ENCODE measurements at places on chromosomes 2 and 18. TPM values are rescaled to one million over a fixed set of nuclear protein-coding genes. Genes with fewer than 3 reads are reported as not detected.

CLEC4F gene
- 0.59 TPM for total RNA-seq

NABP1 gene
- 4.7 TPM for total RNA-seq

ADAM17 gene
- total RNA-seq: 24.3 TPM

KANSL3 gene
- 49.4 TPM for total RNA-seq

TIGD1 gene
- total RNA-seq: 2.7 TPM

YES1 gene
- total RNA-seq: 25.0 TPM

SANBR gene
- total RNA-seq: 1.9 TPM

COPS8 gene
- total RNA-seq: 626 TPM

CAPN13 gene
- total RNA-seq: not detected

- DNase-seq: no peak
Observed at GRCh38 chr18:27114842-27115241, 70.3 kb downstream of the CHST9 start.

DNA sequence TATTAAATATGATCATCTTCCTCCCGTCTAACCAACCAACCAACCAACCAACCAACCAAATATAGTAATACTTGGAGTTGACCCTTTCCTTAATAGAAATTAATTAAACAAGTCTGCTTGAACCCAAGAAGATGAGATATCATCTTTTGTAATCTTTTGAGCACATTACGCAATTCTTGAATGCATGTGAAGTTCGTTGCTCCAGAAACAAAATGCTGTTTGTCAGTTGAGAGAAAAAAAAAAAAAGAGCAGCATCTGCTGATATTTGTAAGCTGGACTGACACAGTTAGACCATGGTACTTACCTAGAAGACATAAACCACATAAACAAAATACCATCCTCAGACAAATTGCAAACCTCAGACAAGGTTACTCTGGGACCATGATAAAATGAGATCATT is 9.2 kb upstream of the SERPINB2 start:
- DNase-seq: no peak

DNA sequence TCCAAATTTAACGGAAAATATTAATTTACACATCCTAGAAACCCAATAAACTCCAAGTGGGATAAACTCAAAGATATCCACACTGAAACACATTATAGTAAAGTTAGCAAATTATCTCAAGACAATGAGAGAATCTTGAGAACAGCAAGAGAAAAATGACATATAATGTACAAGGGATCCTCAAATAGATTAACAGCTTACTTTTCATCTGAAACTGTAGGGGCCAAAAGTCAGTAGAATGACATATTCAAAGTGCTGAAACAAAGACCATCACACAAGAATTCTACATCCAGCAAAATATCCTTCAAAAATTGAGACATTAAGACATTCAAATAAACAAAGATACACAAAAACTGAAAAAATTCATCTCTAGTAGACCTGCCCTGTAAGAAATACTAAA is 18.7 kb upstream of the METTL21A start:
- no peak for DNase-seq

DNA sequence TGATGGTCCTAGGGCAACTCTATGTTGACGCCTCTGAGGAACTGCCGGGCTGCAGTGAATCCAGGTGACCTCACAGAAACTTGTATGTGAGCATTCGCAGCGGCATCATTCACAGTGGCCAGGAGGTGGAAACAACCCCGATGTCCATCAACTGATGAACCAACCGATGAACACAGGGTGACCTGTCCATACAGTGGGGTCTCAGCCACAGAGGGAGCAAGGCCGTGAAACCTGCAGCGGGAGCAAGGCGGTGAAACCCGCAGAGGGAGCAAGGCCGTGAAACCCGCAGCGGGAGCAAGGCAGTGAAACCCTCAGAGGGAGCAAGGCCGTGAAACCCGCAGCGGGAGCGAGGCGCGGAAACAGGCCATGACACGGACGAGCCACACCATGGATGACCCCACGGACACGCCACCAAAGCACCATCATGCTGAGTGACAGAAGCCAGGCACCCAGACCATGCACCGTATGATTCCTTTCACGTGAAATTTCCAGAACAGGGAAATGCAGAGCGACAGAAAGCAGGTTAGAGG is 63.0 kb downstream of the PARD6G start:
- no peak for DNase-seq

DNA sequence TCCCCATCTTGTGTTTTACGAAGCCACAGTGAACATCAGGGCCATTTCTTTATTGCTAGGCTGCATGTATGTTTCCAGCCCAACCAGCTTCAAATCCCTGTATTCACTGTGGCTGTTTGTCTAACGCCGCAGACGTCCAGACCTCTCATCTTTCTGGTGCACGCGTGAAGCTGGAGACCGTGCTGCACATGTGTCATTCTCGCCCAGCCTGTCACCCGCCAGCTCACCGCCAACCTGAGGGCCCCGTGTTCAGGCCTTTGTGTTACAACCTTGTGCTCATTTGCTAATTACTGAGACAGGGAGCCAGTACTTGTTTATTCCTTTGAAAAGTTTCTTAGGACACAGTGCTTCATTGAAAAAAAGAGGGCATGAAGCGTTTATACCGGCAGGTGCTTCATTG is 21.4 kb downstream of the SALL3 start:
- DNase-seq: no peak

GRCh38 chr2:34254272-34254878 is 655.3 kb upstream of the FAM98A start:
- no peak for DNase-seq

- DNase-seq: peak; percentile 34
Observed at GRCh38 chr2:8234757-8235374, 447.0 kb upstream of the ID2 start.

- DNase-seq: no peak
Observed at GRCh38 chr2:65232636-65233035, 5.0 kb downstream of the ACTR2 start.

DNA sequence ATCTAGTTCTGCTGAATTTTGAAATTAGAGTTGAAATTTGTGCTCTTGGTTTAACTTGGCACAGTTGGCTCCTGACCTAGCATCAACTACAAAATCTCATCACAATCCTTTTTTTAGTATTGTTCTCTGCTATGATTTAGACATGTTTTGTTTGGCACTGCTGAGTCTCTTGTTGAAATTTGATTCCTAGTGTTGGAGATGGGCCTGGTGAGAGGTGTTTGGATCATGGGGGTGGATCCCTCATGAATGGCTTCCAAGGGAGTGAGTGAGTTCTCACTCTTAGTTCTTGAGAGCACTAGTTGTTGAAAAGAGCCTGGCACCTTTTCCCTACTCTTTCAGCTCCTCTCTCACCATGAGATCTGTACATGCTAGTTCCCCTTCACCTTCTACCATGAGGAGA is 605.6 kb upstream of the SLC39A10 start:
- no peak for DNase-seq

- no peak for DNase-seq
Observed at GRCh38 chr18:6613581-6613980, 115.9 kb upstream of the ARHGAP28 start.

DNA sequence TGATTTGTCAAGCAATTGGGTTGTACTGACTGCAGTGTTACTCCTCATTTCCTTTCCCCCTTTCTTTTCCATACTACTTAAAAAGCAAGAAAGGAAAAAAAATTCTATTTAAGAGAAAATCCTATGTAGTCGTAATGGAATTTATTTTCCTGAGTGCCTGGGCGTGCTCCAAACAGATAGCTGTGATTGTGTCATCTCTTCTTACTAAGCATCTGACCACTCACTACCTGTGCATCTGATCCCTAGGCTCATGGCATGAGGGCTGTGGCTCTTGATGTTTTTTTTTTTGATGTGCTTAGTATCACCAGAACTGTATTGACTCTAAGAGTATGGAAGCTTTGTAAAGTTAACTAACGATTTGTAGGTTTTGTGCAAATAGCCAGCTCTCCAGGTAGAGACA is 19.0 kb downstream of the CRIM1 start:
- no peak for DNase-seq

DNA sequence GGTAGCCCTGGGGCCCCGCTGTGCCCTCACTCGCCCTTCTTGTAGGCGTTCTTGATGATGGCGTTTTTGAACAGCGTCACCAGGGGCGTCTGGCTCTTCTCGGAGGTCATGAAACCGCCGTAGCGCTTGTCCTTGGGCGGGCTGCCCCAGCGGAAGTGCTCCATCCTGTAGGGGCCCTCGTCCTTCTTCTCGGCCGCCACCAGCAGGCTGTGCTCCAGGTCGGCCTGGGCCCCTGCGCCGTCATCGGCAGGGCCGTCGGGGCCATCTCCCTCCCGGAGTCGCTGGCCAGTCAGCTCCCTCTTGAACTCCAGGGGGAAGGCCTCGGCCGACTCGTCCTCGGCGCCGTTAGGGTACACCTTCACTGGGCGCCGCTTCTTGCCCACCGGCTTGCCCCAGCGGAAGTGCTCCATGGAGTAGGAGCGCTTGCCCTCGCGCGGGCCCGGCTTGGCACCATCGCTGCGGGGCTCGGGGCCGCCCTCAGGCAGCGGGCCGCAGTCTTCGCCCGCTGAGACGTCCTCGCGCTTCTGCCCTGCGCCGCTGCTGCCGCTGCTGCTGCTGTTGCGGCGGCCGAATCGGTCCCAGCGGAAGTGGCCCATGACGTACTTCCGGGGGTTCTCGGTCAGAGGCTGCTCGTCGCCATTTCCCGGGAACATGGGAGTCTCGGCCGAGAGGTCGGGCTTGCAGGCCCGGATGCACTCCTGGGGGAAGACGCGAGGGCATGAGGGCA is 7.2 kb downstream of the POMC start:
- DNase-seq: peak; percentile 54

GRCh38 chr2:240162032-240162431 is 21.6 kb upstream of the OTOS start:
- no peak for DNase-seq

GRCh38 chr2:37625796-37626571 is 45.5 kb downstream of the CDC42EP3 start:
- DNase-seq: no peak

DNA sequence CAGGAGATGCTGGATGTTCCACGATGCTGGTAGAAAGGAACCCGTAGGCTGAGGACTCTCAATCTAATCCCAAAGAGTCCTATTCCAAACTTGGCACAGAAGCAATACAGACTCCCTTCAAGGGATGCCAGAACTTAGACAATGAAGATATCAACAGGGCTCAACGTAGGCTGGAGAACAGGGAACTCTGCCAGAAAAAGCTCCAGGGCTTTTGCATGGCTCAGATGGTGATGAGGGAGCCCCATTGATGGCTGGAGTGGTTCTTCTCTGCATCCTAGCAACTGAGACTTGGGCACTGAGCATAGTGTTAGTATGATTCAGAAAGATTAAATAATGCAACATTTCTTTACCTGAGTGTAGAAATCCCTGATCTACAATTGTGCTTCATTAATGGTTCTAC is 117.2 kb upstream of the NCK2 start:
- no peak for DNase-seq

- DNase-seq: no peak
Observed at GRCh38 chr2:33208400-33208799, 261.6 kb downstream of the LTBP1 start.

DNA sequence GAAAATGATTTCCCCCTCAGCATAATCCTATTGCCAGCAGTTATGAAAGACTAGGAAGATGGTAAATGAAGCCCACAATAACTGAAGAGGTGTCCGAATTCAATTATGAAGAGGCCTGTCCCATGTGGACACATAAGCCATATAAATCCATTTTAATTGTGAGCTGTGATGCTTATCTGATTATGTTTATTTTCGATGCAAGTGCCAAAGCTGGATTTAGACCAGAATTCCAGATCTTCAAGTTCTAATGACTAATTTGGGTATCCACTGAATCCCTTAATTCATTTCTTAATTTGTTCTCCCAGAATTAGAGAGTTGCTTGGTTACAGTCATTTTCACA is 24.5 kb downstream of the SPATS2L start:
- no peak for DNase-seq

DNA sequence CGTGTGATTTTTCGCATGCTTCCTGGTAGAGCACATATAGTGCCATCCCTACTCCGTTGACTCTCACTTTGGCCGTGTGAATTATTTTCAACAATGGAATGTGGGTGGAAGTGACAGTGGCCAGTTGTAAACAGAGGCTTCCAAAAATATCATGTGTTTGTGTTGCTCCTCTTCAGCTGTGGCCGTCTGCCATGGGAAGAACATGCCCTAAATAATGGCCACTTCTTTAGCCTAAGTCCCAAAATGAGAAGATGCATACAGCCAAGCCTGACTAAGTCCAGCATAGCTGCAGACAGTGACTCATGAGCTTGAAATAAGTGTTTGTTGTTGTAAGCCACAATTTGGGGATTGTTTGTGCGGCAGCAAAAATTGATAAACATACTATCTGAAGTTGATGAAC is 8.9 kb upstream of the GALNT1 start:
- DNase-seq: no peak

DNA sequence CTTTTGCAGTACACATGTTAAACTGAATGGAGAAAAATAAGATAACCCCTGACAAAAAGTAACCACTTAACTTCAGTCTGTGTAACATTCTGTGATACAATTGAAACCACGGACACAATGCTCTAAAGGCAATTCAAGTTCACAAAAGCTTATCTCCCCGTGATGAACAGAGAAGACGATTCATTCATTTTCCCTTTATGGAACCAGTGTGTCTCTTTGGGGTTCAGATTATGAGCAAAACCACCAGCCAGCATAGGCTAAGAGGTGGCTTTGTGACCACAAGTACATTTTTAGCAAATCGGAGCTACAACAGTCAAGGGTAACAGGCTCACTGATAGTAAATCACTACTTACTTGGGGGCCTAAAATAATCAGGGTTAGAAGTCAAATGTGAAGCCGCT is 120.6 kb upstream of the SMAD7 start:
- no peak for DNase-seq

DNA sequence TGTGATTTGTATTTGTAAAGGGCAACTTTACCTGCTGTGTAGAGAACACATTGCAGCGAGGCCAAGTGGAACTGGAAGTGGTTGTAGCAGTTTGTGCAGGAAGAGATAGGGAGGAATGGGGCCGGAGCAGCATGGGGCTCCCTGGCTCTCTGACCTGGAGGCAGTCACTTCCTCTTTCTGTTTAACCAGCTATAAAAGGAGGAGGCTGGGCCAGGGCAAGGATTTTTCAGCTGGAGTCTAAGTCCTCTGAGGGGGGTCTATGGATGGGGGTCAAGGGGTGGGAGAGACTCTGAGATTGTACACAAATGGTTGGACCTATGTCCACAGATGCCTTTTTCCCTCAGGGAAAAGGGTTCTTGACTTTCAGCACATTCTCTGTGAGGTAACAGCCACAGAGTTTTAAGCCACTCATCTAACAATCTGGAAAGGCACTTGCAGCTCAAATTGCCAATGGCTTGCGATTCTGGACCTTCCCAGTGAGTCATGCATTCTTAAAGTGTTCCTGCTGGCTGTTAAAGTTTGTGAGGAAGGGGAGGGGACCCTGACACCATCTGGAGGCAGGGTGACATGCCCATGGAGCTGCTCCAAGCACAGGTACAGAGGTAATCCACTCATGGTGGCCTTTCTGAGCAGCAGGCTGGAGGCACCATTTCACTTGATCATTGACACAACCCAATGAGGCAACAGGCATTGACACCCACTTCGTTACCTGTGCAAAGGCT is 347.0 kb downstream of the CYRIA start:
- no peak for DNase-seq

- DNase-seq: no peak
Observed at GRCh38 chr18:61127714-61128467, 205.3 kb upstream of the CDH20 start.

Measured in gastrocnemius medialis (tissue), 4 donors.